ENCODE measurements at places on chromosomes 5 and 9.

GRCh38 chr5:142472306-142472951, 147.6 kb upstream of the SPRY4 start:
- DNase-seq: peak; percentile 71

GRCh38 chr9:90851444-90851843, 49.8 kb downstream of the SYK start:
- no peak for DNase-seq

DNA sequence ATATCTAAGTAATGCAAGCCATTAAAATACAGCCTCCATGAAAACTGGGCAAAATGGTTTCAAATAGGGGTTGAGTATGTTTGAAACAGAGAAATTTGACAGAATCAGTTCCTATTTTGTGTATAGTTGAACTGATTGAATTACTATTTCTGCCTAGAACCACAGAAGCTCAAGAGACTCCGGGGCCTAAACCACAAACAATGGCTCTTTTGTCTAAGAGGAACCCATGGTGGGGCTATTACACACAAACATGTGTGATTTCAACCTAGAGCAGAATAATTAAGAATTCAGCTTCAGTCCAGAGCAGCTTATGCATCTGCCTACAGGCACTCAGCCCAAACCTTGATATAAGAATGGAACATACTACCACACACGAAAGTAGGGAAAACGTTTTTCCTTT, 171.2 kb upstream of the MPDZ start:
- no peak for DNase-seq

DNA sequence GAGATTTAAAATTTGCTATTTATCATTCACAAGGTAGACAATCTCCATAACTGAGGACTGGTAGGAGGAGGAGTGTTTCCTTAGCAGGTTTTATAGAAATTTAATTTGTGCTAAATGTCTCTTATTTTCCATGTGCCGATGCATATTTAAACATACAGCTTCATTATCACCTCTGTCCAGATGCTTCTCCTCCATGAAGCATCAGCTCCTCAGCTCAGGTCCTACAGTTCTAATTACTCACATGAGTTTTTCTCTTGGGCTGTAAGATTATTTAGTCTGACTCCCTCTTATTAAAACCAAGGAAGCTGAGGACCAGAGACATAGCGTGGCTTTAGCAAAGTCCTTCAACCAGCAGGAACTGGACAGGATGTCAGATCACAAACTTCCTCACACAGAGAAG, 300.2 kb upstream of the PANK3 start:
- DNase-seq: no peak

DNA sequence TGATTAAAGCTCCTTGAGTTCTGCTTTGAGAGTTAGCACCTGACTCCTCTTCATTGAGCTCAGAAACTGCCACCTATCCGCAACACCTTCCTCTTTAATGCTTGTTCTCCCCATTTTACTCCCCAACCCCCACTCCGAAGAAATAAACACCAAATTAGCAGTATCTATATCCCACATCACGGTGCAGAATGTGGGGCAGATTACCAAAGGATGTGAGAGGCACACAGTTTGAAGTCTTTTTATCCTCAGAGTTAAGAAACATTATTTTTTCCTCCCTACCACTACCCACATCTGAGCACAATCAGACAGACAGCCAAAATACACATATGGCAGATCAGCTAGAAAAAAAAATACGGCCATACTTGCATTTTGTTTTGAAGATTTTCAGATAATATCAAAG, 26.1 kb upstream of the IL7R start:
- no peak for DNase-seq

DNA sequence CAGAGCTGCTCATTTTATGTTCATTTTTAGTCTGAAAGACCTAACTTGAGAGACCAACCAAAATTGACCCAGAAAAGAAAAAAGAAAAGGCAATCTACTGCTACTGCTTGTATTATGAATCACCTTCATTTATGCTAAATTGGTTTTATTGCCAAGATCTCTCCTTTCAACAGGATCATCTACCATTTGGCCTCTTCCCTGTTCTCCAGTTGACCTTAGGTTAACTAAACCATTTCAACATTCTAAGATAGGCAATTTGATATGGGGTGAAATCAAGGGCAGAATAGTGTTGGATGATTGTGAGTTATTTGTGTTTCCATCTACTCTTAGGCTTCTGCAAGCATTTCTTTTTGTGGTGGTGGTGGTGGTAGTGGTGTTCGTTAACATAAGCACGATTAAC, 48.3 kb upstream of the POU4F3 start:
- DNase-seq: no peak

- DNase-seq: peak; percentile 46
Observed at GRCh38 chr9:126853667-126854066, 6.8 kb upstream of the ZBTB34 start.

GRCh38 chr5:133269691-133270090, 217.9 kb downstream of the HSPA4 start:
- DNase-seq: no peak

- no peak for DNase-seq
Observed at GRCh38 chr9:88953381-88954029, 37.8 kb upstream of the S1PR3 start.

DNA sequence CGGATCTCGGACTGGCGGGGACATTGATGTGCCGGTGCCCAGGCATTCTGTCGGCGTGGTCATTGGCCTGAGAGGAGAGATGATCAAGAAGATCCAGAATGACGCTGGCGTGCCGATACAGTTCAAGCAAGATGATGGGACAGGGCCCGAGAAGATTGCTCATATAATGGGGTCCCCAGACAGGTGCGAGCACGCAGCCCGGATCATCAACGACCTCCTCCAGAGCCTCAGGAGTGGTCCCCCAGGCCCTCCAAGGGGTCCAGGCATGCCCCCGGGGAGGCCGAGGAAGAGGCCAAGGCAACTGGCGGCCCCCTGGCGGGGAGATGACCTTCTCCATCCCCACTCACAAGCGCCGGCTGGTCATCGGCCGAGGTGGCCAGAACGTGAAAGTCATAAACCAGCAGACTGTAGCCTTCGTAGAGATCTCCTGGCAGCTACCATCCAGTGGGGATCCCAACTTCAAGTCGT, 106.5 kb upstream of the MTAP start:
- DNase-seq: no peak

DNA sequence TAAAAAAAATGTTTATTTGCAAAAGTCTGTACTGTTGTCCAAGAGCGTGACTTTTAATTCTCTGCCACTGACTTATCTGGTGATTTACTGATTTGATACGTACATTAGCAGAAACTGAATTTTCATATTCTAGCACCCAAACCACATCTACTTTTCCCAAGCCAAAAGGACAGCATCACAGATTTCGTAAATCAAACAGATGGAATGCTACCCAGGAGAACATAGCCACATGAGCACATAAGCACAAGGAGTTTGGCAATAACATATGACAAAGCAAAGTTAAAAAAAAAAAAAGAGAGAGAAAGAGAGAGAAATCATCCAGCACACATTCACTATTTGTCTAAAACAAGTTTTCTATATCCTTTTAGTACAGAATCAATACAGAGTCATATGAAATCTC, 83.7 kb downstream of the HINT1 start:
- DNase-seq: no peak

GRCh38 chr9:121660367-121660766, 8.9 kb downstream of the DAB2IP start:
- no peak for DNase-seq

DNA sequence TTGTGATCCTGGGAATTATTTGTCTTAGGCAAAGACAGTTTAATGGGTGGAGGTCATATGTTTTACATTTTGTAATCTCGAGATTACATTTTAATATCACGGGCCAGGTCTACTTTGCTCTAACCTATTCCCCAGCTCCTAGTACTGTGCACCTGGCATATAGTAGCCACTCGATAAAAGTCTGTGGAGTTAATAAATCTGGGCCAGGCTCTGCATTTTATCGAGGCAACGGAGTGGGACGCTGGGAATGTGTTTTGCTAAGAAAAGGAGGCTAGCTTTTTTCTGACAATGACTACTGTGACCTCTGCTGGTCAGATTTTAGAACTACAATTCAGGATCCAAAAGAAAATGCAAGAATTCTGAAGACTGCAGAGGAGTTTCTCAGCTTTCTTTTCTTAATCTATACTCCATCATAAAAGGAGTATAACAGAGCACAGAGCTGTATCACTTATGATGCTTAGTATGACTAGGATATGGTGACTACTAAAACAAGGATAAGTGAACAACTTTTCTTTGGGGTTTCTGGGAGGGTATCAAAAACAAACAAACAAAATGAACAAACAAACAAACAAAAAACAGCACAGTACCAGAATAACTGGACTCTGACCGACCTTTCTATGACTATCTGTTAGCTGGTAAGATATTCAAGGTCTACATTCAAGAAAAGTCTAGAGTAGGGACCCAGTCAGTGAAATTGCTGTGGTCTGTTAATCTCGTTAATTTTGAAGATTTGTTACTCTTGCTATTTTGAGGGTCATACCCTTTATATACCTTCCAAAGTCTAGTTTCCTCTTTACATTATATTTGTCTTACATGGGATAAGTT, 46.1 kb upstream of the CER1 start:
- DNase-seq: no peak

DNA sequence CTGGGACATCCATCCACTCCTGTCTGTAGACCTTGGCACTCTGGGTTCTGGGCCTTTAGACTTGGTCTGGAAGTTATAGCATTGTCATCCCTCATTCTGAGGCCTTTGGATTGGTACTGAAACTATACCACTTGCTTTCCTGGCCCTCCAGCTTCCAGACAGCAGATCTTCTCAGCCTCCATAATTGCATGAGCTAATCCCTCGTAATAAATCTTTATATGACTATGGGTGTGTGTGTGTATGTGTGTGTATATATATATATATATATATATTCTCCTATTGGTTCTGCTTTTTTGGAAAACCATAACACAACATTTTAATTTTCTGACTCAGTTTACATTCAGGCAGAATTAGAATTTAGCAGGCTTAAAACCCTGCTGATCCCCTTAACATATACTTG, 180.5 kb downstream of the ENC1 start:
- no peak for DNase-seq

GRCh38 chr5:38926121-38926520, 80.3 kb downstream of the OSMR start:
- no peak for DNase-seq

DNA sequence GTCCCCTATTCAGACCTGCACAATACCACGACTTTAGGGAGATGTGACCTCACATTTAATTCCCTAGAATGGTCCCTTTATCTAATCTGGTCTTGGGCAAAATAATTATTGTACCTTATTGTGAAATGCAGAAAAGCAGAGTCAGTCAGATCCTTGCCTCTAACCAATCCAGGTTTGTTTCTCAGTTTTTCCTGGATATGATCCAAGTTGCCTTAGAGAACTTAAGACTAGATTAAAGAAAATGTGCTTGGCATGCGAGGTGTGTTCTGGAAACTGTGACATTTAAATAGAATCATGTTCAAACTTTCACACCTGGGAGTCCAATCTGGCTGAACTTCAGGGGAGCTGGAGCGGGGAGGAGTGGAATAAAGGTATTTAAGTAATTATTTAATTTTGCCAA, 696.2 kb downstream of the DNAH5 start:
- no peak for DNase-seq

- DNase-seq: no peak
Observed at GRCh38 chr5:170109059-170110031, 3.6 kb downstream of the FOXI1 start.

DNA sequence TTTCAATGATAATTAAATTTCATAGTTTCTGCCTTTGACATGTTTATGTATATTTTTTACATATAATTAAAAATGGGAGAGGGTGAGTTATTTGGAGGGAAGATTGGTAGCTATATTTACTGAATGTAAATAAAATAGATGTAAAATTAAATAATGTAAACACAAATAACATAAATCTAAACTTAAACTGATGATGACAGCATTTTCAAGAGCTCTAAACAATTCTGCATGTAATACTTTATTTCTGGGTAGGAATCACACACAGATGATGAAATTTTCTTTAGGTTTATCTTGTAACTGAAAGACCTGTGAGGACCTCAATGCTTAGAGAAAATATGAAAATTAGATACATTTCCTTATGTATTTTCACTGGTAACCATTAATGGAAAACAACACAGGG, 42.2 kb upstream of the RIOK2 start:
- DNase-seq: no peak

DNA sequence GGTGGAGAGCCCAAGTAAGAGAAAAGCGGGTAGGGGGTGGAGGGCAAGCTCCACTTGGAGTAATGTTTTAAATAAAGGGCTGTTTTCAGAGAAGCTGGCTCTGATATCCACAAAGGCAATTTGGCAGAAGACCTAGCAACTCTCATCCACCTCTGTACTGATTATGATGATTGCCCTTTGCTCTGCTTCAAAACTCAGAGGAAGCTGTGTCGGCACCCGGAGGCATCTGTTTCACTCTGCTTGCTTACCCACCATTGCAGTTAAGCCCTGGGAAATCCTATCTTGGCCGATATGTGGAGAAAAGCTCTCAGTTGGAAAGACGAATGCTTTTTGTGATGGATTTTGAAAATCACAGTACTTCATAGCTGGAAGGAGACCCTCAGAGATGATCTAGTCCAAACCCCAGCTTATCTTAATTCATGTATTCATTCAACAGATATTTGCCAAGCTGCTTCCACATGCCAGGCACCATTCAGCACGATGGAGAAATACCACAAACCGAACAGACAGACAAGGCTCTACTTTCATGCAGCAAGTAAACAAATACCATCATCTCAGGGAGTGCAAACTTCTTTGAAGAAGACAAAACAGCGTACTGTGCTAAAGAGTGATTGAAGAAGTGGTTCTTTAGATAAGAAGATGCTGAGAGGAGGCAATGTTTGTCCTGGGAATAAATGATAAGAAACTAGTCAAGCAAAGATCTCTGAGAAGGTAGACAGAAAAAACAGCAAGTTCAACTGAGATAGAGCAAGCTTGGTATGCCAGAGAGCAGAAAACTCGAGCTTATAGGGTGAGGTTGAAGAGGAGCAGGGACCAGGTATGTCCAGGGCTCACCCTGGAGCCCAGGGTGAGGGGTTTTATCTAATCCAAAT, 140.4 kb upstream of the SPDL1 start:
- no peak for DNase-seq

- DNase-seq: no peak
Observed at GRCh38 chr5:111656580-111656979, 100.4 kb downstream of the NREP start.

GRCh38 chr5:167063788-167064187, 1227.7 kb upstream of the WWC1 start:
- no peak for DNase-seq

DNA sequence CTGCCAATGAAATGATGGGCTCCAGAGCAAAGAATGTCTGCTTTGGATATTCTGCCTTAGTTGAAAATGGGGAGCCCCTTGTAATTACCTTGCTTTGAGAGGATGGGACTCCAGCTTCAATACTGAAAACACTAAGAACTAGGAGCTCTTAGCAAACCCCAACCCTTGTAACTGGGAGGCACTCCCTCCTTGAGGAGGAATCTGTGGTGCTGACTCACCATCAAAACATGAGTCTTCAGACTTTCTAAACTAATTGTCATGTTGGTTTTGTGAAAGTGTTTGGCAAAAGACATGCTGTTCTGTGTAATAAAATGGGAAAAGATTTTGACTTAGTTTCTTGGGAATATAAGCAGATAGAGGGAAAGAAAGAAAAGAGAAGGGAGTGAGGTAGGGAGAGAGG, 91.9 kb upstream of the PTPRD start:
- no peak for DNase-seq

Data from epithelial cell of prostate (primary cell).